Activated CD4-positive, alpha-beta T cell treated with anti-CD3 and anti-CD28 coated beads for 36 hours (primary cell): ENCODE measurements at places on chromosomes 6 and 20.

- DNase-seq, result no peak
Measured at GRCh38 chr6:134634966-134635365, 314.9 kb downstream of the ALDH8A1 start.

GRCh38 chr6:24517659-24518543, 23.1 kb downstream of the ALDH5A1 start:
- DNase-seq, result no peak

DNA sequence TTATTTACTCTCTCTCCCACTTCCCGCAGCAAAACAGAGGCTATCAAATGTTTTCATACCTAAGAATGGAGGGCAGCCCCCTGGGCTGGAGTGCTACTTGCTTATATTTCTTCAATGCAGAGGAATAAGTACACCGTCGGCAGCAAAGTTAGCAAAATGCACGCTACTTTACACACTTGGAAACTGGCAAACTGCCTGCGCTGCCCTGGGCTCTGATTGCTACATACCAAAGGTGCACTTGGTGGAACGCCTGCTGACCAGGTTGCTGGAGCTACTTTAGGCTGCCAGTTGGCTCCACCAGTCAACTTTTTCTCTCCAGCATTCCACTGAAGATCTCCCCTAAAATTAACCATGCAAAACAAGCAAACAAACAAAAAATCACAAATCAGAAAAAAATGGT, 62.4 kb downstream of the PRSS35 start:
- DNase-seq, result no peak

DNA sequence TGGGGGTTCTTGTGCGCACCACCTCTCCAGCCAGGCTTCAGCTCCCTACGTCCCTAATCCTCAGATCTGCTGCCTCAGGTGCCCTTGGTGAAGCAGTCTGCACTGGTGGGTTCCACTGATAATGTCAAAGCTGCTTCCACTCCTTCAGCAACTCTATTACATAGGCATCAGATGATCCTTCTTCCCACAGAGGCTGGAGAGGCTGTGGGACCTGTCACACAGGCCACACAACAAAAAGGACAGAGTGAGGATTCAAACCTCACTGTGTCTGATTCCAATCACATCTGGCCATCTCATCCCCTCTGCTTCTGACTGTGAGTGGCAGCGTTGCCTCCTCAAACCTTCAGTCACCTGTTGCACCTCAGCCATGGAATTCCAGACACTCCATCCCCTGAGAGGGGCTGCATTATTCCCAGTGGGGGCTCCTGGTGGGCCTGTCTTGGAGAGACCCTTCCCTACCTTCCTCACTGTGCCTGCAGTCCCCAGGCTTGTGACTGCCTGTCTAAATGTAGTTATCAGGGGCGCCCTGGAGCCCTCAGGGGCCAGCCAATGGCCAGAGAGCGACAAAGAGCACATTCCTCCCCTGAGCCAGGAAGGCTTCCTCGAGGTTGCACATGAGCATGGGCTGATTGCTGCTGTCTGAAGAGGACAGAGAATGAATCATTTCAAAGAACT, 211.4 kb upstream of the ECI2 start:
- no peak for DNase-seq

DNA sequence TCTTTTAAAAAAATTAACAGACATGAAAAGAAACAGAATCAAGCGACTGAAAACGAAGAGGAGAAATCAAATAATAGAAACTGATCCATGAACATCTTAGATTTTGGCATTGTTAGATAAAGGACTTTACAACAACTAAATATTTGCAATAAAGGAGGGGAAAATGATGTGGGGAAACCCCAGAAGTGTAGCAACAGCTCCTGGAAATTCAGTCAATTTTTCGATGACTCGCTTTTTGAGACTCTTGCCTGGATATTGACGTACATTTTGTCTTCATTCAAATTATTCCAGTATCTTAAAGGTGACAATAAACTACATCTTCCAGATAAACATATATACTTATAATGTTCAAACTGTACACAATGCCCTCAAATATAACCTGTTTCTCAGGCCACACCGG, 44.1 kb downstream of the ADGB start:
- no peak for DNase-seq

GRCh38 chr6:13985663-13986325, 61.0 kb downstream of the RNF182 start:
- no peak for DNase-seq
